ENCODE measurements at places on chromosomes 3 and 15.

GRCh38 chr3:108940568-108941263, 13.0 kb downstream of the GUCA1C start:
- no peak for DNase-seq

- no peak for DNase-seq
These were observed 54.2 kb downstream of the RPL39L start for GRCh38 chr3:187085021-187085666.

- DNase-seq: no peak
These were observed 120.0 kb upstream of the CTDSPL start for GRCh38 chr3:37741644-37742043.

DNA sequence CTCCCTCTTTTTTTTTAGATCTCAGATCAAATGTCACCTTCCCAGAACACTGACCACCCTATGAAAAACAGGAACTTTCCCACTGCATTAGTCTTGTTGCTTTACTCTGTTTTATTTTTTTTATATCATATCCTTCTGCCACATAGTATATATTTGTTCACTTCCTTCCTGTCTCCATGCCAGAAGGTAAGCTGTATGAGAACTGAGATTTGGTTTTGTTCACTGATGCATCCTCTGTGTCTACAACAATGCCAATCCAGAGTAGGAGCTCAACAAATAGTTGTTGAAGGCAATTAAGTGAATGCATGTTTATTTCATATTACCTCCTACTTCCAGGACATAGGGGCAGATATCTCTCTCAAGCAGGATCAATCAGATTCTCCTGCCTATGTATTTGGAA, 114.4 kb downstream of the TPRG1 start:
- no peak for DNase-seq

Measured in stimulated activated CD4-positive, alpha-beta T cell treated with anti-CD3 and anti-CD28 coated beads, Interleukin-15, amount 100 ng/mL, for 48 hours (primary cell).